ENCODE measurements at places on chromosomes 5 and 9.

GRCh38 chr5:32753051-32753450, 41.9 kb downstream of the NPR3 start:
- DNase-seq, result no peak

- no peak for DNase-seq
Observed at GRCh38 chr9:137756045-137756744, 121.4 kb upstream of the CACNA1B start.

DNA sequence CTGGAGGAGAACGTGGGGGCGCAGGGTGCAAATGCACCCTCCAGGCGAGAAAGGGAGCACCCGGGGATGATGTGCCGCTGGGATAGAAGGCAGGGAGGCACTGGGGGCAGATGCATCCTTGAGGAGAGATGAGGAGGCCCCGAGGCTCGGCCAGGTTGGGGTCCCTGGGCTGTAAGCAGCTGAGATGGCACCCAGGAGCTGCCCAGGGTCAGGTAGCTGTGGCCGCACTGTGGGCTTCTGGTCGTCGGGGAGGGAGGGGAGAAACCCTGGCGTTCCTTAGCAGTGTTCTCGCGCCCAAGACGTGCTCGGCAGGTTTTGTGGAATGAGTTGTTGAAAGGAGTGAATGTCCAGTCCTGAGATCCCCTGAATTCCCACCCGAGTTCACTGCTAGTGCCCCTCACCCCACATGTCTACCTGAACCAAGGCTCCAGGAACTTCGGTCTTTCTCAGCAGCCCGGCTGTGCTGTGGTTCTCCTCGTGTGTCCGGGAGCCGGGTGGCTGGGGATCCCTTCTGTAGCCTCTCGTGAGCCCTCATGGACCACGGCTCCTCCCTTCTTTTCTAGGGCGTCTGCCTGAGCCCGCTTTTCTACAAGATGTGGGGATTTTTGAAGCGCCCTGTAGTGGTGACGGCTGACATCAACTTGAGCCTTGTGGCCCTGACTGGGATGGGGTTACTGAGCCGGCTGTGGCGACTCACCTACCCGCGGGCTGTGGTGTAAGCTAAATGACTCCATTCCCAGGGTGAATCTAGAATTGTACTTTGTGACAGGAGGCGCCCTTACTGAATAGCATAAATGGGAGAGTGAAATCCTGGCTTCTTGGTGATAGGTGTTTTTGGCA, 1.1 kb downstream of the POMT1 start:
- DNase-seq, result no peak

DNA sequence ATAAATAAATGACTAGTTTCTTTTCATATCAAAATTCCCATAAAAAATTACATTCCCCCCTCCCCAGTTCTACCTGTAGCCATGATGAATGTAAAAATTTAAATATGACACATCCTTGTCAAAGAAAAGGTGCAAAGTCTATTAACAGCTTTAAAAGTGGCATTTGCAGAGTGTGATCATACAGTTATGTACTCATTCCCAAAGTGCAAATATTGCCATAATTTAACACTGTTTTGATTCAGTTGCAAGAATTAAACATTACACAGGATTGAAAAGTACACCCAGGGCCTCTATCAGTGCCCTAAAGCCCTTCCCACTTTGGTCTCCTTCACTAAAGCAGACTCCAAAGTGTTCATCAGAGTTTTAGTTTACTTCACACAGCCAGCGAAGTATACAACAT, 51.8 kb downstream of the RNF145 start:
- no peak for DNase-seq

DNA sequence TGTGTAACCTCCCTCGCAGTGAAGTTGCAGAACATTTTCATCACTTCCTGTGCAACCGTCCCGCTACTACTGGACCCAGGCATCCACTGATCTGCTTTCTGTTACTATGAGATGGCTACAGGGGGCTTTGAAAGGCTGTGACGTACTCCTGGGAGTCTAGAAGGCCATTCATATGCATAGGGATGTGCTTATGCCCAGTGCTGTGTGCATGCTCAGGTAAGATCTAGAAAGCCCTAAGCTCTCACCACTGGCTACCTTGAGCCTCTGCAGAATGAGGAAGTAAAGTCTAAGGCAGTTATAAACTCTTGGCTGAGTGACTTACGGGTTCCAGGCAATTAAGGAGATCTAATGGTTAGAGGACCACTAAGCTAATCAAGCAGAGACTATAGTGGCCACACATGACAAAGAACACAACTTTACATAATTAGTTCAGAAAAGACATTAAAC, 11.8 kb downstream of the HNRNPAB start:
- DNase-seq, result no peak

GRCh38 chr9:116975126-116975525, 288.0 kb downstream of the TRIM32 start:
- DNase-seq, result no peak

- no peak for DNase-seq
Observed at GRCh38 chr5:143192191-143192900, 211.1 kb downstream of the NR3C1 start.

DNA sequence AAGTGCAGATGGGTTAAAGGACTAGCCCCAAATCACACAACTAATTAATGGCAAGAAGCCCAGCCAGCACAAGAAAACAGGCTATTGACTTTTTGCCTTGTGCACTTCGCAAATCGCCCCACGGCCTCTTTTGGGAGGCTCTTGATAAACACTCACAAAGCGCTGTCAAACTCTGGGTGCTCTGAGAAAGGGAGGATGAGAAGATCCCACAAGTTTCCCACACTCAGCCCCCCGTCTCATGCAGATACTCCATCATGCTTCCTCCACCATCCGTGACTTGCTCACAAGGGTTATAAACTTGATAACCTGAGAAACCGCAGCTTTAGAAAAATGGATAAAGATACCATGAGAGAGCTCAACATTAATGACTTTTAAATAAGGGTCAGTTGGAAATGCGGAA, 219.7 kb downstream of the EBF1 start:
- no peak for DNase-seq

- no peak for DNase-seq
Observed at GRCh38 chr9:27367921-27368315, 71.0 kb upstream of the EQTN start.

DNA sequence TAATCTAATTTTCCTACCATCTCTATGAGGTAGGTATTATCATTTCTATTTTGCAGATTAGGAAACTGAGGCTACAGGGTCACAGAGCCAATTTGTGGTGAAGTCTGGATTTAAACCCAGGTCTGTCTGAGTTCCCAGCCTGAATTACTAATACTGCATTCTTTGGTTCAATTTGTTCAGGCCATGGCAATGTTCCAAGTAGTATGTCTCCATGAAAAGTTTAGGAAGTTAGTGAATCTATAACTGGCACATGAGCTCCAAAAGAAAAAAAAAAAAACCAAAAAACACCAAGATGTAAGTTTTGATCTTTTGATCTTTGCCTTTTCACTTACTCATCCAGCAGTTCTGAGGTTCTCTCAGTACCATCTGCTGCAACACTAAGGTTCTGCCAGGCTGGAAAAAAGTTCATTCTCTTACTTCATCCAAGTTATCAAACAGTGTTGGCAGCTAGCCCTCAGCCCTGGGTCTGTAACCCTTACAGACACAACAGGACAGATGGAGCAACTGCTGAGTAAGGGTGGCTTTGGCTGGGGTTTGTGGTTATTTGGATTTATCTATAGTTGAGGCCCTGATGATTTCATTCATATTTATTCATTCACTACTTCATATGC, 4.4 kb upstream of the TMEM268 start:
- peak; percentile 47 for DNase-seq

- no peak for DNase-seq
Observed at GRCh38 chr5:81534441-81534840, 140.5 kb upstream of the ACOT12 start.

DNA sequence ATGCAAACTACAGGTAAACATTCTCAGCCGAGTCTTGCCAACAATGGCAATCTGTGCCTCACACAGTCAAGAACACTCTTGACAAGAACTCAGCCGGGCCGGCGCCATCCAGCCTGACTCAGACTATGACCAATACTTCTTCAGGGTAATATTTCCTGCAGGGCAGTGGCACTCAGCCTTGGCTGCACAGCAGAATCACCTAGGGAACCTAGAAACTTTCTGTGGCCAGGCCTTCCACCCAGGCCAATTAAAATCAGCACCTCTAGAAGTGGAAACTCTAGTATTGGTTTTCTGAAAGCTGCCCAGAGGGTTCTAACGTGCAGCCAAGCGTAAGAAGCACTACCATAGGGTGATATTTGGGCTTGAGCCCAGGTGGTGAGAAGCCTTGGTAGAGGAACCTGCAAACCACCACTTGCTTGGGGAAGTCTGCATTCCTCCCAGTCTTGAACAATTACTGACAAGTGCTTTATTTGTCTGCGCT, 120.6 kb downstream of the TTLL11 start:
- peak; percentile 75 for DNase-seq

- DNase-seq, result no peak
Observed at GRCh38 chr5:72188166-72188565, 80.9 kb downstream of the MAP1B start.

- DNase-seq, result peak; percentile 17
Observed at GRCh38 chr9:93900971-93901861, 53.9 kb downstream of the BARX1 start.

DNA sequence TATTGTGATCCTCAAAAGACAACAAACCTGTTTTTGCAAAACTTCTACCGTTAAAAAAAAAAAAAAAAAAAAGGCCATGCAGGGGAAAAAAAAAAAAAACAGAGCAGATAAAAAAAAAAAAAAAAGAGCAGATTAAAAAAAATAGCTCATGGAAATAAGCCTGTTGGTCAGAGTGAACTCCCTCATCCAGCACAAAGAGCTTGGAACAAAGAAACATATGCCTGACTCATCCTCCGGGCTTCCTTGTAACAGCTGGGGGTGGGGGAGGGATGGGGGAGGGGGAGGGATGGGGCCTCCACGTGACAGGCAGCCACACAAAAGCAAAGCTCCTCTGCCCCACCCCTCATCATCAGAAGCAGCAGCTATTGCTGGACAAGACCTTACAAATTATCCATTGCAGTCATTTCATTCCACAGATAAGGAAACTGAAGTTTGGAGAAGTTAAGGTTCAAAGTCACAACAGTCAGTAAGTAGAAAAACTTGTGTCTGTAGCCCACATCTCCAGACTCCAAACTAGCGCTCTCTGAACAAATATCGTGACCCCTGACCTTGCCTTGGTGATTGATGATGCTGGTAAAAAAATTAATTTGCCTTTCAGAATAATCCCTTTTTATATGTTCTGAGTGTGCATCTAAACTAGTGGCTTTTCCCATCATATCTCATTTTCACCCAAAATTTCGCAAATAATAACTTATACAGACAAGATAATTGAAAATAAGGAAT, 38.9 kb downstream of the SLC35D2 start:
- DNase-seq, result no peak

- no peak for DNase-seq
Observed at GRCh38 chr5:53930457-53930856, 370.0 kb downstream of the NDUFS4 start.

DNA sequence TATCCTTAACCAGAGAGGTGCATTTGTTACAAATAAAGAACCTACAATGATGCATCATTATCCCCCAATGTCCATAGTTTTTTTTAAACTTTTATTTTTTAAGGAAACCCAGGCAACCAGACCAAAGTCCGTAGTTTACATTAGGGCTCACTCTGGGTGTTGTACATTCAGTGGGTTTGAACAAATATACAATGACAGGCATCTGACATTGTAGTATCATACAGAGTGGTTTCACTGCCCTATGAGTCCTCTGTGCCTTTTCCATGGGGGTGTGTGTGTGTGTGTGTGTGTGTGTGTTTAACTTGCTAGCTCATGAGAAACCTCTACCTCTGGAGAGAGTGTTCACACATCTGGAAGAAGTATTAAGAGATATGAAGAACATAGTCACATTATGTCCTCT, 141.5 kb downstream of the KDM4C start:
- DNase-seq, result no peak

- no peak for DNase-seq
Observed at GRCh38 chr5:136901-137300, 44.9 kb downstream of the PLEKHG4B start.

DNA sequence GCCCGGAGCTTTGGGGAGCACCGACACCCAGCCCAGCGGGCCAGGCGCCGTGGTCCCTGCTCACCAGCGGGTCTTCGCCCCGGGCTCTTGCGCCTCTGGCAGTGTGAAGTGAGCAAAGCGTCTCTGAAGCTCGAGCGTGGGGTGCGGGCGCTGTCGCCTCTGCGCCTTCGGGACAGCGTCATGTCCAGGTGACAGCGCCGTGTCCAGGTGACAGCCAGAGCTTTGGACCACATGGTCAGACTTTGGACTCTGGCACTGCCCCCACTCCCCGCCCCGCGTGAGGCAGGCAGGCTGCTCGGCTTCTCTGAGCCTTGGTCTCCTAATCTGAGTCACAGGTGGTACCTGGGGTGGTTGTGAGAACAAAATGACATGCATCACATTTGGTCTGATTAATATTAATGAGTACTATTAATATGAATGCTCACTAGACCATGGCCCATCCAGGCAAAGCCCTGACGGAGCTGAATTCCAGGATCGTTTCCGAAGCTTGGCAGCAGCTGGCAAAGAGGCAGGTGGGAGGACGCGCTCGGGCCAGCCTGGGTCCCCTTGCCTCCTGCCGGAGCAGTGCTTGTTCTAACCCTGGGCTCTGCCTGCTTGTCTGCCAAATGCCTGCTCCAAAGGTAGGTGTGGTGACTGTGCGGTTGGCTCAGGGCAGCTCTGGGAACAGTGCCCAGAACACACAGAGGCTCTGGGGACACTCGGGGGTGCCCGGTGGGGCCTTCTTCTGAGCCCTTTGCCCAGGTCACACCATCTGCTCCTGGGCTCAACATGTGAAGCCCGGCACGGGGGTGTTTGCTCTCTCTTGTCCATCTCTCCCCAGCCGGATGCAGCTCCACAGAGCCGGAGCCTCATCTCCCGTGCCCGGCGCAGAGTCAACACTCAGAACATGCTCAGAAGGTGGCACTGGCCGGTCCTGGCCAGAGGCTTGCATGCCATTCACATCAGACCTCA, 157.1 kb downstream of the OLFM1 start:
- peak; percentile 58 for DNase-seq

GRCh38 chr5:134176511-134177368, at the start of gene SKP1:
TSS of gene SKP1 (minus strand) at chr5:134176950. CDS start at chr5:134174022, 2,928 bp downstream.
- DNase-seq, result peak; percentile 98

GRCh38 chr5:150633429-150633828, 7.0 kb upstream of the SYNPO start:
- DNase-seq, result no peak

GRCh38 chr5:36199620-36200019, 42.1 kb downstream of the NADK2 start:
- DNase-seq, result no peak

- no peak for DNase-seq
Observed at GRCh38 chr5:88594441-88594840, 288.5 kb downstream of the MEF2C start.
